ENCODE measurements at places on chromosomes 16 and 17. TPM values are rescaled to one million over a fixed set of nuclear protein-coding genes. Genes with fewer than 3 reads are reported as not detected.

Gene C17orf78
- not detected for total RNA-seq

DNA sequence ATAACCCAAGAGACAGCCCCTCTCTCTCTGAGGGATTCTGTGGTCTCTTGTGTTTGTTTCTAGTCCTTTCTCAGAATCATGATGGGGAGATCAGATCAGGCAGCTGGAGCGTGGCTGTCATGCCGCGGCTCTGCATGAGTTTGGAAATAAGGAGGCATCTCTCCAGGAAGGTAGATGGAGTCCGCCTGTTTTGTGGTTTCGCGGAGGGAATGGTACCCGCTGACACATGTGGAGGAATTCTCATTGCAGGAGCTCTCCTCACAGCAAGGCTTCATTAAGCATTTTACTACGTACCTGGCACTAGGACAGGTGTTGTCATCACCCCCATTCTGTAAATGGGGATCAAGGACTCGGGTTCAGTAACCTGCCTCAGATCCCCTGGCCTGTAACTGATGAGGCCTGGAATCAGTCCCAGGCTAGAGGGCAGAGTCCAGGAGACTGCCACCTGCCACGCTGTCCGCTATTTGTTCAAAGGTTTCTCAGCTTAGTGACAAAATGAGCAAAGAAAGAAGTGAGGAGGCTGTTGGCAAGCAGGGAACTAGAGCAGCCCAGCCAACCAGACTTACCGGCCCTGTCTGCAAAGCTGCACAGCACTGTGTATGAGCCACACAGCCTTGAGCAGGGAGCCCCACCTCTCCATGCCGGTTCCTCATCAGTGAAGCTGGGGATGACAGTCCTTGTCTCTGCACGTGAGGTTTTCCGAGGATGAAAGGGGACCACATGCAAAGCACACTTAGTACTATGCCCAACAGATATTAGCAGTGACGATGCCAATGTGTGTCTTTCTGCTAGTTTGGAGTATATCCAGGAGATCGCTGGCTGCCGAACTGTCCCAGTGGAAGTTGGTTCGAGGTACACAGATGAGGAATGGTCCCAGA is 11.0 kb downstream of the KDM8 start:
- peak overlapping the region; percentile 42 for H3K27ac ChIP-seq
- H3K27me3 ChIP-seq: no peaks in the 10 kb centered on the region
- no peak overlapping the region for H3K4me3 ChIP-seq

Gene SHCBP1
- 42.0 TPM for total RNA-seq

Gene MPV17L
- total RNA-seq: not detected

DNA sequence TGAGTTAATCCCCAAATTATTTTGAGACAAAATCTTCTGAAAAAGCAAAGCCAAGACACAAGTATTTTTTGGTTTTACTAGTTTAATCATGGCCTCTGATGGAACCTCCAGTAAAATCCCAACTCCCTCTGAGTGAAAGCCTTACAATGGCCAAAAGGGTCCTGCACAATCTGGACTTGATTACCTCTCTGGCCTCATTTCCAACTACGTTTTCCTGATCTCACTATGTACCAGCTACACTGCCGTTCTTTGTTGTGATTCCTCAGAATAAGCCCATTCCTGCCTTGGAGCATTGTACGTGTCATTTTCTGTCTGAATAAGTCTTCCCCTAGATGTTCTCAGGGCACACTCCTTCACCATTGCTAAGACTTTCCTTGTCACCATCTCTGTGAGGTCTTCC is 37.3 kb downstream of the SPOP start:
- no peak for DNase-seq
- H3K4me3 ChIP-seq: no peak overlapping the region
- peaks cover 5% of the 10 kb centered on the region for H3K4me1 ChIP-seq
- peaks cover 23% of the 10 kb centered on the region for H3K36me3 ChIP-seq
- H3K27me3 ChIP-seq: no peaks in the 10 kb centered on the region

DNA sequence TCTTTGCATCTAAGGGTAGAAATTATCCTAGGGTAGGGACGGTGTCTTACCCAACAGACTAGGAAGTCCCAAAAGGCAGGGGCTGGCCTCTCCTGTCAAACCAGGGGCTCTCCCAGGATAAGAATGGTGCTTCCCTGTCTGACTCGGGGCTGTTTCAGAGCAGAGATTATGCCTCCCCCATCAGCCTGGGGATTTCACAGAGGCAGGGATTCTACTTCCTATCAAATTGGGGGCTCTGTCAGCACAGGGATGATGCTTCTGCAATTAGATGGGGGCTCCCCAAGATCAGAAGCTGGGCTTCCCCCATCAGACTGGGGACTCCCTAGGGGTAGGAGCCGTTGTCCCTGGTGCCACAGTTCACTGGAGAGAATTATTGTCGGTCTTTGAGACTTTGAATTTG is 2.3 kb downstream of the NXPH3 start:
- peaks cover 8% of the 10 kb centered on the region for H3K4me1 ChIP-seq
- no peak overlapping the region for H3K27ac ChIP-seq
- peaks cover 44% of the 10 kb centered on the region for H3K27me3 ChIP-seq
- no peak for DNase-seq
- H3K36me3 ChIP-seq: no peaks in the 10 kb centered on the region

DNA sequence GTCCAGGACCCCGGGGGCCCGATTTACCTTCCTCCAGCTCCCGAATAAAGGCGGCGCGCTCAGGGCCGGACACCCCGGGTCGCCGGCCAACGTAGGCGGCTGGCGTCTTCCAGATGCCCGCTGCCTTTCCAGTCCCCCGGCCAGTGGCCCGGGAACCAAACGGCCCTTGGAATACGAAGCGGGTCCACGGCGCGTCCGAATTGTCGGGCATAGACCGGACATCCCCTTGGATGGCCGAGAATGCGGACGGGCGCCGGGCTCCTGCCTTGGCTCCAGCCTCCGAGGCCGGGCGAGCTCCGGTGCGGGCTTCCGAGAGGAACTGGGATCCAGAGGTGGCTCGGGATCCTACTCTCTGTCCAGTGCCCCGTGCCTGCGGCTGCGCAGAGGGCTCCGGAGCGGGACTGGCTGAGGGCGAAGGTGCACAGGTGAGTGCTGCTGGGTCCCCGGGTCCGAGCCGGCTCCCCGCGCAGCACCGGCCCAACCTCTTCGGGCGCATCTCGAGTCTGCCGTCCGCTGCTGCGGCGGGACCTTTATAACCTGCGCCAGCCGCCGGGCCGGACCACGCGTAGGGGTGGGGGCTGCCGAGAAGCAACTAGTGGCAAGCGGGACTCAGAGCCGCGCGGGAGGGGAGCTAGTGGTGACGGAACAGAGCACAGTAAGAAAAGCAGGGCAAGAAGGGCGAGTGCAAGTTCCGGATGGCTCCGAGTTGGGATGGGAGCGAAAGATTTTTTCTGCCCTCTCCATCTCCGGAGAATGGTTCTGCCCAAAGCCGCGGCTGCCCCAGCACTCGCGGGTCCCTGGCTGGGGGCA is at the start of gene HAP1:
Gene HAP1 (minus strand): TSS at position 505 of the 810 bp plus-strand sequence. CDS start 9 bp downstream, at position 496.
- peaks cover 15% of the 10 kb centered on the region for H3K4me1 ChIP-seq
- no peak within 1 kb of the TSS for H3K27ac ChIP-seq
- peak within 1 kb of the TSS; percentile 48 for H3K4me3 ChIP-seq
- peaks cover 59% of the 10 kb centered on the region for H3K27me3 ChIP-seq

Gene SKA2
- total RNA-seq: 111 TPM

- H3K27me3 ChIP-seq: peaks cover 30% of the 10 kb centered on the region
- no peak overlapping the region for H3K4me3 ChIP-seq
- H3K4me1 ChIP-seq: peaks cover 27% of the 10 kb centered on the region
- DNase-seq: no peak
- no peaks in the 10 kb centered on the region for H3K36me3 ChIP-seq
Measured at GRCh38 chr17:38743556-38744171, 4.5 kb downstream of the PCGF2 start.

Gene GRAPL
- 16.3 TPM for total RNA-seq

DNA sequence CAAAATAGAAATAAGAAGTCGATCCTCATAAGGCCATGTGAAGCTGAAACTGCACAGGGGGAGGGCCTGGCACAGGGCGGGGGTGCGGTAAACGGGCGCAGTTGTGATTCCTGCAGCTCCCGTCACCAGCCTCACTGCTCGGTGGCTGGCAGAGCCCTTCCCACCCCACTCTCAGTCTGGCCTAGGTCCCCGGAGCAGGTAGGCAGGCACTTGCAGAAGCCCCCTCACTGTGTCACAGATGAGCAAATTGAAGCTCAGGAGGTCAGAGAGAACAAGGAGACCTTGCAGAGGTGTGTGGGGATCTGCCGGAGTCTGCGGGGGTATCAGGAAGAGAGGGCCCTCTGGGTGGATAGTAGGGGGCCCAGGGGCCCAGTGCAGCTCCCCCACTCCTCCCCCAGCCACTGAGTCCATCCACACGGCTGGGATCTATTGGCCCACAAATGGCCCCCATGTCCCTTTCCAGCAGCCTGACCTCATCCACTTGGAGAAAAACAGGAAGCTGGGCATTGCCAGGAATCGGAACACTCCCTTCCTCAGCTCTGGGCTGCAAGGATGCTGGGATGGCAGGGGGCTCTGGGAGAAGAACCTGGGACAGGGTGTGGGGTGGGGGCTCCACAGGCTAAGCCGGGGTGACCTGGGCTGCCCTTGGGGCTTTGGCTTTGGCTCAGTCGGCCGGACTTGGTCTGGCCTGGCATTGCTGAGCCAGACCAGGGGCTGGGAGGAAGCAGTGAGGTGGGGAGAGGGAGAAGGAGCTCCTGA is 21.4 kb upstream of the MAP3K14 start:
- no peaks in the 10 kb centered on the region for H3K36me3 ChIP-seq
- peaks cover 12% of the 10 kb centered on the region for H3K4me1 ChIP-seq
- H3K4me3 ChIP-seq: no peak overlapping the region
- no peaks in the 10 kb centered on the region for H3K27me3 ChIP-seq
- no peak for DNase-seq

- peaks cover 31% of the 10 kb centered on the region for H3K4me1 ChIP-seq
- H3K36me3 ChIP-seq: peaks cover 5% of the 10 kb centered on the region
- H3K27me3 ChIP-seq: peaks cover 31% of the 10 kb centered on the region
- DNase-seq: peak; percentile 89
- peak overlapping the region; percentile 72 for H3K27ac ChIP-seq
- peak overlapping the region; percentile 90 for H3K4me3 ChIP-seq
Measured at GRCh38 chr17:60135151-60135950, 14.4 kb upstream of the CA4 start.

- H3K27ac ChIP-seq: no peak overlapping the region
- H3K4me3 ChIP-seq: no peak overlapping the region
- H3K4me1 ChIP-seq: no peaks in the 10 kb centered on the region
- no peak for DNase-seq
- H3K27me3 ChIP-seq: peaks cover 6% of the 10 kb centered on the region
- H3K36me3 ChIP-seq: no peaks in the 10 kb centered on the region
Measured at GRCh38 chr17:45756266-45756991, 27.7 kb upstream of the CRHR1 start.

- H3K36me3 ChIP-seq: no peaks in the 10 kb centered on the region
- no peak overlapping the region for H3K4me3 ChIP-seq
- peaks cover 17% of the 10 kb centered on the region for H3K27me3 ChIP-seq
- peaks cover 3% of the 10 kb centered on the region for H3K4me1 ChIP-seq
Measured at GRCh38 chr16:54275956-54276355, 10.6 kb downstream of the IRX3 start.

GRCh38 chr16:71230122-71230845 is at the start of gene HYDIN:
HYDIN (minus strand) TSS chr16:71230722; CDS start chr16:71186895, 43,827 bp downstream.
- peaks cover 20% of the 10 kb centered on the region for H3K27me3 ChIP-seq
- H3K4me1 ChIP-seq: no peaks in the 10 kb centered on the region
- H3K36me3 ChIP-seq: no peaks in the 10 kb centered on the region
- peak; percentile 25 for DNase-seq

Gene HS3ST3B1
- total RNA-seq: 11.9 TPM

- H3K27ac ChIP-seq: no peak overlapping the region
- no peaks in the 10 kb centered on the region for H3K27me3 ChIP-seq
- DNase-seq: no peak
- peaks cover 41% of the 10 kb centered on the region for H3K4me1 ChIP-seq
- no peaks in the 10 kb centered on the region for H3K36me3 ChIP-seq
Measured at GRCh38 chr17:57481910-57482391, 225.6 kb downstream of the MSI2 start.

Gene CRYBA1
- not detected for total RNA-seq

Gene NPIPB2
- total RNA-seq: 11.6 TPM

Gene KRT39
- total RNA-seq: not detected

DNA sequence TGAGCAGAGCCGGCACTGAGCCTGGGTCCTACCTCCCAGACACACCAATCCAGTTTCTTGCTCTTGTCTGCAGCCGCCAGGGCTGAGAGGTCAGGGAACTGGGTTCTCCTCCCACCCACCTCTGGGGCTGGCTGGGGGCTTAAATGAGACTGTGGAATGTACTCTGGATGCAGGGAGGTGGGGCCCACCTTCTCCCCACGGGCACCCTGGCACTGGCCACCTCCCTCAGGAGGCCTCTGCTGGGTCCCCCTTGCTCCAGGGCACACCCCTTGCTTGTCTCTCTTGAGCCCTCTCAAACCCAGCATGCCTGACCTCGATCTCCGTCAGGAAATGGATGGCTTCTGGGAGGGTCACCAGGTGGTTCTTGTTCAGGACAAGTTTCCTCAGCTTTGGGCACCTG is 6.4 kb downstream of the FLII start:
- no peak overlapping the region for H3K27ac ChIP-seq
- peaks cover 48% of the 10 kb centered on the region for H3K36me3 ChIP-seq
- H3K4me3 ChIP-seq: no peak overlapping the region
- no peak for DNase-seq

DNA sequence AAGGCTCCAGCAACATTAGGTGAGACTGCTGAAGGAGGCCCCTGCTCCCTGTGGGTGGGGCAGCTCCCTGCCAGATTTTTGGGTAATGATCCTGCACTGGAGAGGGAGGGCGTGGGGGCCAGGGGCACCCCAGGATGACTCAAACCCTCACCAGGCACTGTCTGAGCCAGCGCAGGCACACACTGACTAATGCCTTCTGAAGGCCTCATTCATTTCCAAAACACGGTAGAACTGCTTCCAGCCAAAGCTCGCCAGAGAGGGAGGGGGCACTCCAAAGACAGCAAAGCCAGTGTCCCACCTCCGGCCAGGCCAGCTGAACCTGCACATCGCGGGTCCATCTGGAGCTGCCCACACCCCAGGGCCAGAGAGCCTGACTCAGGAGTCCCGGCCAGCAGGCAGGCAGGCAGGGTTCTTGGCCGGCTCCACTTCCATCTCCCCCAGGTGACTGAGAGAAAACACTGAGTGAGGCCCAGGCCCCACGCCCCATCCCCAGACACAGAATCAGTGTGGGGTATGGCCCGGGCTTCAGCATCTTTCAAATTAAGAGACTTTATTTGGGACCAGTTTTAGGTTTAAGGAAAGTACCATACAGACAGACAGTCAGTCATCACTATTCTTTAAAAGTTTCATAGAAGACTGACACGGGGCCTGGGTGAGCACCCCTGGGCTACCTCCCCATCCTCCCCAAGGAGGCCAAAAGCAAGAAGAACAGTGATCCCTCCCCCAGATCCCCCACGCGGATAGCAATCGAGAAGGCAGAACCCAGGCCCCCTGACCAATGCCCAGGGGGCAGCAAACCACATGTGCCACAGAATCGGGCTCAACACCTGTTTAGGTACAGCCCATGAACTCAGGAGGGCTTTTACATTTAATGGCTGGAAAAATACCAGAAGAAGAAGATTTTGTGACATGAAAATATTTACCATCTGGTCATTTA is 2.3 kb downstream of the PIEZO1 start:
- H3K27ac ChIP-seq: peak overlapping the region; percentile 86
- H3K4me1 ChIP-seq: peaks cover 55% of the 10 kb centered on the region
- H3K4me3 ChIP-seq: peak overlapping the region; percentile 79
- H3K27me3 ChIP-seq: no peaks in the 10 kb centered on the region

- H3K36me3 ChIP-seq: peaks cover 6% of the 10 kb centered on the region
- peaks cover 28% of the 10 kb centered on the region for H3K27me3 ChIP-seq
- peaks cover 8% of the 10 kb centered on the region for H3K4me1 ChIP-seq
- no peak for DNase-seq
- H3K27ac ChIP-seq: no peak overlapping the region
Measured at GRCh38 chr16:58026139-58026704, 668 bp downstream of the MMP15 start.
